Fibroblast of villous mesenchyme (primary cell): ENCODE measurements at places on chromosomes 5 and 9. TPM values are rescaled to one million over a fixed set of nuclear protein-coding genes. Genes with fewer than 3 reads are reported as not detected.
A peak's percentile ranks its signal among the peaks of the same experiment; 100 is the strongest.

DNA sequence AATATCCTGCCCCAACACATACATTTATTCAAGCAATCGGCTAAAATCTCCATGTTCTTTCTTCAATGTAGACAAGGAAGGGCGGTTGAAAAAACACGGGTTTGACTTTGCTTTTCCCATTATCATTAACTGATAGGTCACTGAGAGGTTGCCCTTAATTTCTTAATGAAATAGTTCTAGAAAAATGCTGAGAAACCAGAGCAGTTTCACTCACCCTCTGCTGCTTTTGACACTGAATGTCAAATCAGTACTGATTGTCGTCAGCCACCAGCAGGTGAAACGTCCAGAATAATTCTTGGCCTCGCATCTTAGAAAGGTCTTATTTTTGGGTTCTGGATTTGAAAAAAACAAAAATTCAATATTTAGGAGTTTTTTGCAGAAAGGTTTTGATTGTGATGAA is 8.1 kb downstream of the IL12B start:
- DNase-seq = no peak

DNA sequence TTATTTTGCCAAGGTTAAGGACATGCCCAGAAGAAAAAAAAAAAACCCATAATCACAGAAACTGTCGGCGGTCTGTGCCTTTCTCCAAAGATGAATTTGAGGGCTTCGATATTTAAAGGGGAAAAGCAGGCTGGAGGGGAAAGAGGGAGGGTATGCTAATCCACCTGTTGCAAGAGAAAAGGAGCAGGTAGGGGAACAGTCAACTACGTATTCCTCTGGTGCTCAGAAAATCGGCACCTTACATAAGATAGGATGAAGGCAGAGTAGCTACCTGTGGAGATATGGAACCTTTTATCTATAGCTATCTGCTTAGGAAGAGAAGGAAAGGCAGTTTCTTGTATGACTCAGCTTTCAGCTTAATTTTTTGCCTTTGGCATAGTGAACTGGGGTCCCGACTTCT is 77.7 kb downstream of the PTCD2 start:
- DNase-seq = no peak

DNA sequence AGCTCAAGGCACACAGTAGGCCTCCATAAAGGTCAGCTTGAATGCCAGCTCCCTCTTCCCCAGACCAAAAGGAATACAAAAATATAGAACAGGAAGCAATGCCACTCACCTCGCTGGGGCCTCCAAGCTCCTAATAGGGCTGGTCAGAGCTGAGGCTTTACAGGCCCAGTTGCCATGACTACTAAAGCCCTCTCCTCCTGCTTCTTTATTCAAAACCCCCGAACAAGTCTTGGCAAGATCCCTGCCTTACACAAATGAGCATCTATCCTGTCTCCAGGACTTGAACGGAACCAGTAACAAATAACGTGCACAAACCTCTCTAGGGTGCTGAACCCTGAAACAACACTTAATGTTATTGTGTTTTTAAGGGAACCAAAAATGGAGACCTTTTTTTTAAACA is 136.3 kb downstream of the SIL1 start:
- DNase-seq = peak; percentile 20

DNA sequence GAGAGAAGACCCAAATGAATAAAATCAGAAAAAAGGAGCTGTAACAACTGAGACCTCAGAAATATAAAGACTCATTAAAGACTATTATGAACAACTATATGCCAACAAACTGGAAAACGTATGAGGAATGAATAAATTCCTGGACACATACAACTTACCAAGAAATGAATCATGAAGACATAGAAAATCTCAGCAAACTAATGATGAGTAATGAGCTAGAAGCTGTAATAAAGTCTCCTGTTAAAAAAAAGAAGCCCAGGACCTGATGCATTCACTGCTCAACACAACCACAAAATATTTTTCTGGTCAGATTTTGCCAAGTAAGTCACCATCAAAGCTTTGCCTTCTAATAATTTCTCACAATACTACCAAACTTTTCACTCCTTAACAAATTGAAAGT is 666.7 kb downstream of the LRRC70 start:
- DNase-seq = peak; percentile 31

DNA sequence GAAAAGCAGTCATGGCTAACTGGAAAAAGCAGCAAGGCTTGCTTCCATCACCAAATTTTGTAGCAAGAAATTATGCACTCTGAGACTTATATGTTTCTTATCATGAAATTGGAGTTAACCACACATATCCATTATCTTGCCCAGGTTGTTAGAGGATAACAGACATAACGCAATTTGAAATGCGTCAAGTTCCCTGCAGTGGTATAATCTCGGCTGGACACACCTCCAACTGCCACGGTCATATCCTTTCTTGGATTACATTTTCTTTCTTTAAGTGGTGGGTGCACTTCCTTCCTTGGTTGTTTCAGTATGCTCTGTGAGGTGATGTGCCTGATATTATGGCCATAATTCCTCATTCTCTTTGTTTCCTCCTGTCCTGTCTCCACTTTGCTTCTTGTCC is 695.0 kb upstream of the DMAC1 start:
- DNase-seq = no peak

GRCh38 chr5:113166852-113167366 is 190.3 kb downstream of the DCP2 start:
- peak; percentile 70 for DNase-seq

DNA sequence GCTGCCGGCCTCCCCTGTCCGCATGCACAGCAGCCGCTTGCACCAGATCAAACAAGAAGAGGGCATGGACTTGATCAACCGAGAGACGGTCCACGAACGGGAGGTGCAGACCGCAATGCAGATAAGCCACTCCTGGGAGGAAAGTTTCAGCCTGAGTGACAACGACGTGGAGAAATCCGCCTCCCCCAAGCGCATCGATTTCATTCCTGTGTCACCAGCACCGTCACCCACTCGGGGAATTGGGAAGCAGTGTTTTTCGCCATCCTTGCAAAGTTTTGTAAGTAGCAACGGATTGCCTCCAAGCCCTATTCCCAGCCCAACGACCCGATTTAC is 75.3 kb downstream of the PIP5K1B start:
- no peak for DNase-seq

- peak; percentile 40 for DNase-seq
These were observed at the start of gene CCDC180 for GRCh38 chr9:97307500-97308163. Gene CCDC180 (plus strand): TSS chr9:97307659. CDS start chr9:97308064, 405 bp downstream.

DNA sequence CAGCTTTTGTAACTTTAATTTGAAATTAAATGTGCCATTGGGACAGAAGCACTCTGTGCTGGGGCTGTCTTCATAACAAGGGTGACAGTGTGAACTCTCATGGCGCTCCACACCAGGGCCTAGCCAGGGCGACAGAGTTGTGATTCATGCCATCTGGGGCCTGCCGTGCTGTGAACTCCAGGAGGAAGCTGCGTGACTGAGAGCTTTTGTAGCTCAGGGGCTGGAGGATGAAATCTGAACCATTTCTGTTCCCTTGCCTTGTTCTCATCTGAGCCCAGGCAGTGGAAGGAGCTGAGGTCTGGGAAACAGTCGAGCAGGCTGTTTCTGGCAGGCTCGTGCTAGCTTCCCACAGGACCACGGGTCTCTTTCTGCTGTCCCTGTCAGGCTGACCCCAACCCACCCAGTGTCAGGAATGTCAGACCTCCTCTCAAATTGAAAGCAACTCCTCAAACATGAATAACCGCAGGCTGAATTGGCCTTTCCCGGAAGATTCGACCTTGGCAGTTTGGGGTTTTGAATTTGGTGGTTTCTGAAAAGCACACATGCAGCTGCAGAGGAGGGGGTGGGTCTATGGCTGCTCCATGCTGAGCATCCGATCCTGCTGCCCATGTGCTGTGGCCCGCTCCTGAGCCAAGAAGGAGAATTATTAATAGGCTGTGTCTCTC is 69.2 kb upstream of the RPS23 start:
- peak; percentile 71 for DNase-seq

DNA sequence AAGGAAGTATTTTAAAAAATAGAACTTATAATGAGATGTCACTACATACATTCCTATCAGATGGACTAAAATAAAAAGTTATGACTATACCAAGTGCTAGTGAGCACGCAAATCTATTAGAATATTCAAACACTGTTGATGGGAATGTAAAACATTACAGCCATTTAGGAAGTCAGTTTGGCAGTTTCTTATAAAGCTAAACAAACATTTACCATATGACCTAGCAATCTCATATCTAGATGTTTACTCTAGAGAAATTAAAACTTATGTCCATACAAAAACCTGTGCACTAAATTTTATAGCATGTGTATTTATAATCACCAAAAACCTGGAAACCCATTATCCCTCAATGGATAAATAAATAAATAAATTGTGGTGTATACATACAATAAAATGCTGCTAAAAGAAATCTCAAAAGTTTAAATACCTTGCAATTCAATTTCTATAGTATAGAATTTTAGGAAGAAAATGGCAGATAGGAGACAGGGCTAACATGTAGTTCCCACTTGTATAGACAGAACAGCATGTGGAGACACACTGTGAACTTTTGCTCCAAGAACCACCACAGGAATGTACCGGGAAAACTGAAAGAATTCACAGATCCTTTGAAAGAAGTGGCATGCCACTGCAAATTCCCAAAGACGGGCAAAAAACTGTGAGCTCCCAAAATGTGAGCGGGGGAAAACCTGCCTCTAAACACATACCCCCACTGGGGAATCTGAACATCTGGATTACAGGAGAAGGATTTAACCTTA is 174.6 kb upstream of the SPEF2 start:
- peak; percentile 73 for DNase-seq

DNA sequence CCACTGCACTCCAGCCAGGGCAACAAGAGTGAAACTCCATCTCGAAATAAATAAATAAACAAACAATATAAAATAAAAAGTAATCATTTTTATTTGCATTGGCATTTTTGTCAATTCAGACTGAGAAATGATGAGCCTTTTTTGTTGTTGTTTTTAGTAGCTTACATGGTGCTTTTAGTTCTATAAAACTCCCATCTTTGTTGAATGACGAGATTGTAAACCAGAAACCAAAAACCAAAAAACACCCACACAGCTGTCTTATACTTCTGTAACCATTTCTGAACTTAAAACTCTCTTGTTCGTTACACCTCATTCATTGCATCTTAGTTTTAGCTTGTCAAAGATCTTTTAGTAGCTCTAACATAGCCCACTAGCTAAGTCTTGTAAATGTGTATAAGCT is 44.7 kb downstream of the GGTA1 start:
- no peak for DNase-seq

- peak; percentile 47 for DNase-seq
These were observed 174.9 kb upstream of the PAPPA start for GRCh38 chr9:115978659-115979096.

DNA sequence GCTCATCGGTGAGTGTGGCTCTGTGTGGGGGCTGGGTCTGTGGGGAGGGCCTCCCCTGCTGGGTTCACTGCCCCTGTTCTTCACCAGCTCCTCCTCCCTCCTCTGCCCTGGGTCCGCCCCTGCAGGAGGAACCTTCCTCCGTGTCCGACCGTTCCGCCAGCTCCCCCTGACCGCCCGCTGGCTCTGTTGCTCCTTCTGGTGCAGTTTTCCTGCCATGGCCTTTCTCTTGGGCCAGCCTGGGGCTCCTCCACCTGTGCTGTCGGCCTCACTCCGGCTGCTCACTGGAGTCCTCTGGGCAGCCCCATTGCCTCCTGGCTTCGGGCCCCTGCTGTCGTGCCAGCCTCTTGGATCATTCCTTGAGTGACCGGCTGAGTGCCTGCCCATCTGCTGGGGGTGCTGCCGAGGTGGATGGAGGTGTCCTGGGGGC is 12.3 kb downstream of the RNU6ATAC start:
- DNase-seq = no peak

GRCh38 chr5:14277385-14278320 is 134.5 kb downstream of the TRIO start:
- no peak for DNase-seq

- peak; percentile 88 for DNase-seq
These were observed 524.8 kb downstream of the RAB3C start for GRCh38 chr5:59107692-59108091.

Gene EIF4E1B
- total RNA-seq = not detected in 2 replicates

Gene RPS14
- 1,744 and 3,299 TPM in 2 replicates for total RNA-seq

Gene OBP2B
- not detected in 2 replicates for total RNA-seq

Gene ZNF483
- 2.6 and 5.6 TPM in 2 replicates for total RNA-seq

Gene LCN6
- total RNA-seq = not detected in 2 replicates

Gene VCAN
- 490 and 730 TPM in 2 replicates for total RNA-seq

Gene DMGDH
- total RNA-seq = 4.5 and 6.9 TPM in 2 replicates

Gene SLC45A2
- total RNA-seq = under 0.01 TPM in 1 of 2 replicates, not detected in the other
